ENCODE measurements at places on chromosomes 3 and 15.

GRCh38 chr3:119825820-119826219, 43.9 kb downstream of the NR1I2 start:
- DNase-seq = no peak

DNA sequence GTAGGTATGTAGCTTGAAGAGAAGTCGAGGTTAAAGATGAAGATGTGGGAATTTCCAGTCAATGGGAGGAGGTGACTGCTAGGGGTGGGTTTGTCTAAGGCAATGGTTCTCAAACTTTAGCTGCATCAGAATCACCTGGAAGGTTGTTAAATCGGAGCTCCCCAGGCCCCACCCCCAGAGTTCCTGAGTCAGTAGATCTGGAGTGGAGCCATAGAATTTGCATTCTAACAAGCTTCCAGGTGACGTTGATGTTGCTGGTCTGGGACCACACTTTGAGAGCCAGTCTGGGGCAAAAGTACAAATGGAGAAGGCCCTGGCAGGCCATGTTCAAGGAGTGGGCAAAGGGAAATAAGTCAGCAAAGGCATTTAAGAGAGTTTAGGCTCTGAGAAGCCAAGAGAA, 69.1 kb downstream of the CMTM8 start:
- DNase-seq = no peak

DNA sequence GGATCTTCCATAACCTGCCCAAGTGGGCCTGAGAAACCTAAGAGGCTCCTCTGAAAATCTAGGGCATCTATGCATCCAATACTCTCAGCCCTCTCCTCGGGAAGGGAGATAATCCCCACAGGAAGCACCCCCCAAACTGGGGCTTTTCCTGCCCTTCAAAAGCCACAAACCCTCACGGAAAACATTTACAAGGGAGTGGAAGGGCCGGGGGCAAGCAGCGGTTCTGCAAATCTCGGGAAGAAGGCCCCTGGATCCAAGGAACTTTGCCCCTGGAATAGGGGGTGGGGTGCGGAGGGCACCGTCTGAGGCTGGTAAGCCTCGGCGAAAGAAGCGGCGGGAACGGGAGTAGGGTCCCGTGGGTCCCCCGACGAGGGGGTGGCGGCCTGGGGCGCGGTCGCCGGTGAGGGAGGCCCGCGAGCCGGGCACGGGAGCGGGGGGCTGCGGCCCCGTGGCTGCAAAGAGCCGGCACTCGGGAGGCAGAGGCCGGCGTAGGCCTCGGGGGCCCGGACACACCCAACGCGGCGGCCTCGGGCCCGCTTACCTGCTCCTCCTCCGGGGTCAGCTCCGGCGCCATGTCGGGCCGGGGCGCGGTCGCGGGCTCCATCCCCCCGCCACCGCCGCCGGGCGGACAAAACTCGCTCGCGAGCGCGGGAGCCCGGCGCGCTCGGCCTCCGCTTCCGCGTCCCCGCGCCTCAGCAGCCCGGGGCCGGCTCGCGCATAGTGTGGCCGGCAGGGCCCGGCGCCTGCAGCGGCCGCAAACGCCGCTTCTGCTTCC, 755 bp downstream of the PTPN9 start:
- DNase-seq = peak; percentile 20

GRCh38 chr3:116449546-116450350, 4.5 kb upstream of the LSAMP start:
- DNase-seq = peak; percentile 34

All from fibroblast of skin of right quadriceps (primary cell).